Activated CD4-positive, CD25-positive, alpha-beta regulatory T cell (primary cell): ENCODE measurements at places on chromosomes 12 and 14.

GRCh38 chr12:51202718-51203117 lies 15.1 kb downstream of the POU6F1 start:
- no peak for DNase-seq

DNA sequence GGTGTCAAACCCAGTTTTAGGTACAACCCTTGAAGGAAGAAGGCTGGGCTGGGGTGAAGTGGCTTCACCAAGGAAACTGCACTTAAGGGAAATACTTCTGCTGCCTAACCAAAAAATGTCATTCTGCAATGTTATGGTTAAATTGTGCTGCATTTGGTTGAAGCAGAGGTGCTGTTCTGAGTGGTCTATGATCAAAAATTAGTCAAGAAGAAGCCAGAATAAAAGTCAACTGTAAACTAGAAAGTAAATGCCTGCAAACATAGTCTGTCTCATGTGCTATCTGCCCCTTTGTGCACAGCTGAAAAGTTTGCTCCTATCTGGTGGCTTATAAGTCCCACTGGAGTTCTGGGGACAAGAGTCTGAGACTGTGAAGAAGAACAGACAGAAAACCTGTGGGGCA lies 158.8 kb downstream of the C12orf42 start:
- no peak for DNase-seq

DNA sequence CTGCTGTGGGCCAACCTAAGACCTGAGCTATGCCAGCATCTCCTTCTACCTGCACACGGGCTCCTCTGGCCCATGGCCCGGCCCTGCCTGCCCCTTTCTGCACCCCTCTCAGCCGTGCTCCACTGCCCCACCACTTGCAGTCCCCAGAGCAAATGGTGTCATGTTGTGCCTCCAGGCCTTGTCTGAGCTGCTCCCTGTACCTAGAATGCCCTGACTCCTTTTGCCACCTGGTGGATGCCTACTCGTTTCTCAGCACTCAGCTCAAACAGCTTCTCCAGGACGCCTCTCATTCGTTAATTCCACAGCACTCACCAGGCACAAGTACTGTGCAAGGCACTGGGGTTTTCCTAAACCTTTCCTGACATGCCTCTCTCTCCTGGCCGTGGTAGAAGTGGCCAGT lies 63.2 kb upstream of the PNMA1 start:
- no peak for DNase-seq

GRCh38 chr12:132614861-132615578 lies 3.6 kb upstream of the P2RX2 start:
- DNase-seq, result peak; percentile 73

DNA sequence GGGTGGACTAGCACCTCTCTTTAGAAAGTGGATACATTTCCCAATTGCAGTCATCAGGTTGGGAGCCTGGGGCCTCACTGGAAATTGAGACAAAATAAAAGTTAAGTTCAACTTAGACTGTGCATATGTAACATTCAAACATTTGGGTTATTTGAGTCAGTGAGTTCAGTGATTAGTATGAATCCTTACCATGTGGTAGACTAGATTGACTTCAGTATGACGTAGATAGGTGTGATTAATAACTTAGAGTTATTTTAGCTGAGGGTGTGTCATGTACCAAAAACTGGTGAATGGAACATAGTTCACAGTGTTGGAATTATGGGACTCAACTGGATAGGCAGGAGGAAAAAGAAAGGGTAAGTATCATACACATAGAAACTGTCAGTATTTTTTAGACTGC lies 8.0 kb upstream of the SSTR1 start:
- no peak for DNase-seq

DNA sequence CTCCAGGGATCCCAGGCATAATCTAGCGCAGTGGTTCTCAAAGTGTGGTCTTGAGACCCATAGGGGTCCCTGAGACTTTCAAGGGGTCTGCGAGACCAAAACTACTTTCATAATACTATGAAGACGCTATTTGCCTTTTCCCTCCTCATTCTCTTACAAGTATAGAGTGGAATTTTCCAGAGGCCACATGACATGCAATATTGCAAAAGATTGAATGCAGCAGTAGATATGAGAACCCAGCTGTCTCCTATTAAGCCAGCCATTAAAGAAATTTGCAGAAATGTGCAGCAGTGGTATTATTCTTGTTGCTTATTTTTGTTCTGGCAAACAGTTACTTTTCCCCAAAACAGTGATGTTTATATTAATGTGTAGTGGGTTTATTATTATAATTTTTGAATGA lies 62.8 kb downstream of the VWF start:
- DNase-seq, result no peak

- DNase-seq, result no peak
Measured at GRCh38 chr12:100332852-100333251, 24.0 kb upstream of the SLC17A8 start.

- no peak for DNase-seq
Measured at GRCh38 chr14:92475451-92476187, 38.0 kb upstream of the RIN3 start.

GRCh38 chr12:47904713-47905709 lies at the start of gene VDR:
Gene VDR, minus strand, starts transcription at chr12:47904994. Its CDS starts 25,881 bp downstream, at chr12:47879113.
- peak; percentile 72 for DNase-seq

DNA sequence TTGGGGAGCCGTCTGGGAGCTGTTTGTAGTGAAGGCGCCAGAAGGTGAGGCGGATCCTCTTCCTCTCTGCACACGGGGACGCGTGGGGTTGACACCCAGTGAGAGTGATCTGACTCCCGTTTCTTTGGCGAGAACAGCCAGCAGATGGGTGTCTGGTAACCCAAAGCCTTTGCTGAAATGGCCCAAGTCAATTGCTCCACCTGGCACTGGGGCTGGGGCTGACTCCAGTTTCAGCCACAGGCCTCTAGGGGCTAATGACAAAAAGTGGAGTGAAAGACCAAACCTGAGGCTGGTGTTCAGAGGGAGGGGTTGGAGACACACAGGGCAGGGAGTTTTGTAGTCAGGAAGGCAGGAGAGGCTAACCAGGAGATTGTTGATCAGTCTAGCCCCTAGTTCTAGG lies 87.0 kb downstream of the FRMD6 start:
- DNase-seq, result no peak

DNA sequence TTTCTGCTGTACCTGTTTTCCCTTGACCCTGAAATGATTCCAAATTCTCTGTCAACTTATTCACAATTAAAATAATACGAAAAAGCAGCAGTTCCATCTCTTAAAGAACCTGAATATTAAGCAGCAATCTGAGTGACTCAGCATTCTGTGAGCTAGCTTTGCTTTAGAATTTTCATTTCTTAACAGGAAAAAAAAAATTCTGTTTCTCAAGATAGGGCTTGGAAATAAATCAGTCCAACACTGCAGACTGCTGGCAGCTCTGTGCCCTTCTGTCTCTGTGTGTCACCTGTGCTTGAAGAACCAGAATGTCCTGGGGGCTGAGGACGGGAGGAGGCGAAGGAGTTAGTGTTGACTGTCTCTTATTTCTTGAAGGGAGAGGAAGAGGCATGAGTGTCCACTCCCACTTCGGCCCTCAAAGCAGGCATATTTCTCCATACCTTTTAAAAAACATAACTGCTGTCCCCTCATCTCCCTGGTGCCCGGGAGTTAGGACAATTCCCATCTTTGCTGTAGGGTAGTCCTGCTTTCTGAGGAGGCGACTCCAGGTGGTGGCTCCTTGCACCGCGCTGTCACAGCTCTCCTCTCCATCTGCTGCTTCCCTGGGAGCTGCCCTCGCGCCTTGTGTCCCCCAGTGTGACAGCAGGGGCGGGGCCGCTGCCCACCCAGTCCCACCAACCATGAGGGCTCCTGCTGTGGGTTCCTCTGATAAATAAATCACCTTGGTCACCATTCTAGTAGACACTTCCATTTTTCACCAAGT lies 203.1 kb downstream of the CALM1 start:
- DNase-seq, result no peak

- no peak for DNase-seq
Measured at GRCh38 chr14:63632932-63633514, 8.6 kb downstream of the WDR89 start.

GRCh38 chr14:74019408-74020137 lies 424 bp downstream of the BBOF1 start:
- DNase-seq, result no peak

- no peak for DNase-seq
Measured at GRCh38 chr14:69772082-69773017, 5.4 kb downstream of the SRSF5 start.

DNA sequence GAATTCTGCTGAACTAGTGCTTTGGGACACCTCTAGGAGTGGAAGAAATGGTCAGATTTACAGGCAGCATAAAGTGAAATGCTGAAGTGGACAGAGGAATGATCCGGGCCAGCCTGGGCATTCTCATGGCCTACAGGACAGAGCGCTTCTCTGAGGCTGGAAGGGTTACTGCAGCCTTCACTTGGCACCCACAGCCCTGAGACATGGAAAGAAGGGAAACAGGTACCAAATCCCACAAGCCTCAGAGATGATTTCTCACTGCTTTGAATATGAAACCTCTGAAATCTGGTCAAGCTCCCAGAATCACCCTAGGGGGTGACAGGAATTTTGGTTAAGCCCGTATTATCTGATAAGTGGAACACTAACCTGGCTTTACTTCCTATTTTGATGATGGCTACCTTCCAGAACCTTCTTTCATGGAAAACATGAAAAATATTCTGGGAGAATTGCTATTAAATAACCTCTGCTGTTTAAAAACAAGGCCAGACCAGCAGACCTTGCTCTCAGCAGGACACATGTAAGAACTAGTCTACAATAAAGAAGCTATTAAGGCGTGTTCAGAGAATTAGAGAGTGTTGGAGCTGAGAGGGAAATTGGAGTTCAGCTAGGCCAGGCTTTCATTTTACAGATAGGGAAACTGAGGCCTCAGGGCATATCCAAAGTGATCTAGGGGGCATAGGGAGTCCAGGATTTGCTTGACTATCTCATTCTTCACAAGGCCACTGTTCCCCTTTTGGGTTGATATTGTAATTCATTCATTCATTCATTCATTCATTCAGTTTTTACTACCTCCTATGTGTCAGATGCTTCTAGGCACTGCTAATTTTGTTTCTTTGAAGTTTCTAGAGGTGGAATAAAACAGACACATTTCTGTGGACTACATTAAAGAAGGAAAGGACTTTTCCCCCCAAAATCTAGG lies 281.5 kb downstream of the ZFP36L1 start:
- DNase-seq, result no peak

DNA sequence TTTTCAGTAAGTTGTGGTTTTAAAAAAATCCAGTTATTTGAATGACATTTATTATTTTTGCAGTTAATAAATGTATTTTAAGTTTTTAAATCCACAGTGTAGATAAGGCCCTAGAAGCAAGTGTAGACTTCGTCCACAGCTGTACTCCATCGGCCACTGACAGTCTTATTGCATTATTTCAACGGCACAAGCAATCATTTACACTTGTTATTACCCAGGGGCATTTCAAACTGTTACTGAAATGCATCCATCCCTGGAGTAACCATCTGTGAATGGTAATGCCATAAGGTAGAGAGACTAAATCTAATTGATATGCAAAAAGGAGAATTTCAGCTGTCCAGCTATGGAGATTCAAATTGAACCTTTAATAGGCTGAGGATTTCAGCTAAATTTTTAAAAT lies 48.4 kb downstream of the BICD1 start:
- DNase-seq, result no peak
